ENCODE measurements at places on chromosomes 3 and 15.

- no peak for DNase-seq
Observed at GRCh38 chr15:88241060-88241459, 15.5 kb downstream of the NTRK3 start.

DNA sequence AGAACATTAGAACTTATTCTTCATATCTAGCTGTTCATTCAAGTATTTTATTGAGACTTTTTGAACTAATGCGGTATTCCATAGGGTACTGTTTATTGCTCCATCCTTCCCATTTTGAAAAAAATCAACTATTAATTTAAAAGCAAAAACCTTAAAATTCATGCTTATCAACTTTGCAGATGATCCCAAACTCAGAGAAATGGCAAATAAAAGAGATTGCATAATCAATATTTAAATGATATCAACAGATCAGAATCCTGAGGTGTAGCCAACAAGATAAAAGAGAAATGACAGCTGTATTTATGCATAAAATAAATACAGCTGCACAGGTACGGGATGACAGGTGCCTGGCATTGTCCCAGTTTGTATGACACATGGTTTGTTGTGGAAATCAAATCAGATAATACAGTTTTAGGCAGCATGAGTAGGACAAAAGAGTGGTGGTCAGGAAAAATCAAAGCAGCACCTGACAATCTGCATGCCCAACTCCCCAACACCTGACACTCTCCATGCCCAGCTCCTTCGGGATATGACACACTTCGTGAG, 42.4 kb upstream of the CMTM8 start:
- DNase-seq, result no peak

- no peak for DNase-seq
Observed at GRCh38 chr15:26295336-26296085, 432.4 kb upstream of the ATP10A start.

- no peak for DNase-seq
Observed at GRCh38 chr3:122536632-122537001, 21.9 kb upstream of the KPNA1 start.

DNA sequence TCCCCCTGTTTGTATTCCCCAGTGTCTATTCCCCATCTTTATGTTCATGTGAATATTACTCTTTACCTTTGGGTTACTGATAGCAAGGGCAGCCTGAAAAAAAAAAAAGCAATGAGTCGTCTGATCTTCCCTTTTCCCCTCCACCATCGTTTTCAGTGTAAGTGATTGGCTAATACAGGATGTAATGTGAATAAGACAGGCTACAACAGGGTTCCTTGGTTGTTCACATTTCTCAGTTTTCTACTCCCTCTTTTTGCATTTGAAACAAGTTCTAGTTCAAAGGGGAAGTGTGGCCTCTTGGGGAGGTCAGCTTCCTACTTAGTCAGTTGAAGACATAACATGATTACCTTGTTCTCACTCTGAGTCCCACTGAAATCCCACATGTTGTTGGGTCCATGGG, 278.0 kb upstream of the TRIM42 start:
- DNase-seq, result no peak

DNA sequence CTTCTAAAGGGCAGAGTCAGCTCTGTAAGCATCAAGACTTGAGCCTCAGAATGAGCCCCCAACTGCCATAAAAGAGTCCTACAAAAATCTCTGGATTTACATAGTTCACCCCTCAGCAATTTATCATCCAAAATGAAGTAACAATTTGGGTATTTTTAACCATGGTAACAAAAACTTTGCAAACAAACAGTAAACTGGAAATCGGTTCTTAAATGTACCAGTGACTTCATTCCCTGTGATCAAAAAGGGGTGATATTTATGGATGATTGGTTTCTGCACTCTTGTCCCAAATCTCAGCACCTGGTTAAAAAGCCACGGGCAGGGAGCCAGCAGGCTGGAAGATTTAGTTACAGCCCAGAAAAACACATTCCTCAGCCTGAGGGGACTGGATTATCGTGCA, 73.6 kb downstream of the TFG start:
- DNase-seq, result no peak

DNA sequence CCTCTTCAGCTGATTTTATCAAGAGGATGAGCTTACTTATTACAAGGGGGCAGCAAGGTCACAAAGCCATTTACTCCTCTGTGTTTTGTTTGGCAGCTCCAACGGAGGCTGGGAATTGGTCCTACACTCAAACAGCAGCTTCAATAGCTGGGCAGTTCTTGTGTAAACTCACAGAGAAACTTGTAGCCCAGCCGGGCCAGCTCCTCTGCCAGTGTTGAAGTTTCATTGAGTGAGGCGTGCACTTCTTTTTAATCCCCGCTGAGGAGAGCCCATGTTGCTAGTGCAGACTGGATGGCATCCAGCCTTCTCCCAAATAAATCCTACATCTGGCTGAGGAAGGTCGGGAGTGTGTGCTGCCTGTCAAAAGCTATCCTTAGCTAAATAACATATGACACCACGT, 59.5 kb downstream of the BFSP2 start:
- DNase-seq, result no peak

DNA sequence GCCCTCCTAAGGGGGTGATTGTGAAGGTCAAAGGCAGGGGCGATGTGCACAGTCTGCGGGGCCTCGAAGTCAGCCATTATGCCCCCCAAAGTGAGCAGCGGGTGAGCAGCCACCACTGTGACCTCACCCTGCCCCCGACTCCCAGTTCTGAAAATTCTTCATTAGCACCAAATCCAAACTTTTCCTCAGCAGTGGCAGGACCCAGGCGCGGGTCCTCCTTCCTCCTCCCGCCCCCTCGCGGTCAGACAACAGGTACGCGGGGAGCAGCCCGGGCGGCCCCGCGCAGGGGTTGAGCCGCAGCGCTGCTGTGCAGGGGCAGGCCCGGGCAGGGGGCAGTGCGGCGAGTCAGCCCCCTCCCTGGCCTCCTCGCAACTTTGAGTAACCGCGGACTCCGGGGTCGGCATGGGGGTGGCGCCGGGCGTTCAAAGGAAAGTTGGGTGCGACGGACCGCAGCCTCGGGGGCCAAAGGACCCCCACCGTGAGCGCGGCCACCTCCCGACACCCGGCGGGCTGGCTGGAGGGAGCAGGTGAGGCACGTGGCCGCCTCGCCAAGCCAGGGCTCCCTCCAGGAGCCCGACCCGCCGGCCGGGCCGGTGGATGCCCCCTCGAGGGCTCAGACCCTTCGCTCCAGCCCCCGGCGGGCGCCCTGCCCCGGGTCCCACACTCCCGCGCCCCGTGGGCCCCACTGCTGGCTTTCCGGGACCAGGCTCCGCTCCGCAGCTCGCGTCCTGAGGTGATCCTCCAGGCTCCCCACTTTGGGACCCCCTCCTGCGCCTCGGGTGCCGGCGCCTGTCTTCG, 49.4 kb upstream of the CCDC174 start:
- peak; percentile 25 for DNase-seq

- DNase-seq, result no peak
Observed at GRCh38 chr15:99708563-99708962, 24.7 kb downstream of the LYSMD4 start.
